ENCODE measurements at places on chromosomes 6 and 20.

- no peak for DNase-seq
Observed at GRCh38 chr6:15507221-15507620, 155.6 kb downstream of the DTNBP1 start.

GRCh38 chr6:23420659-23421350, 705.2 kb upstream of the NRSN1 start:
- no peak for DNase-seq

- no peak for DNase-seq
Observed at GRCh38 chr20:57280221-57280620, 13.8 kb upstream of the BMP7 start.

DNA sequence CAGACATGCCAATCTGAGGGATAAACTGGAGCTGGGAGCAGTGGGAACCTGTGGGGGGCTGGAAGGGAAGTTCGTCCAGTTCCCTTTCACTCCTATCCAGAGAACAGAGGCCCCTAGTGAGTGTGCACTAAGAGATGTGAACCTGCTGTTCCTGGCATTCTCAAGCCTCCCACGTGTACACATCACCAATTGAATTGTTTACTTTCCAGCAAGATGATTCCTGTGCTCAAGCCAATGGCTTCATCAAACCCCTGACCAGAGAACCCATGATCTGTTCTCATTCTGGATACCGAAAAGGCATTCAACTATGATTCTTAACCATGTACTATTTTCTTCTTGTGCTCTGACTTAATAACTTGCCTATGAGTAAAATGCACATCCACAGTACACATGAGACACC, 10.2 kb upstream of the SLC22A3 start:
- no peak for DNase-seq

DNA sequence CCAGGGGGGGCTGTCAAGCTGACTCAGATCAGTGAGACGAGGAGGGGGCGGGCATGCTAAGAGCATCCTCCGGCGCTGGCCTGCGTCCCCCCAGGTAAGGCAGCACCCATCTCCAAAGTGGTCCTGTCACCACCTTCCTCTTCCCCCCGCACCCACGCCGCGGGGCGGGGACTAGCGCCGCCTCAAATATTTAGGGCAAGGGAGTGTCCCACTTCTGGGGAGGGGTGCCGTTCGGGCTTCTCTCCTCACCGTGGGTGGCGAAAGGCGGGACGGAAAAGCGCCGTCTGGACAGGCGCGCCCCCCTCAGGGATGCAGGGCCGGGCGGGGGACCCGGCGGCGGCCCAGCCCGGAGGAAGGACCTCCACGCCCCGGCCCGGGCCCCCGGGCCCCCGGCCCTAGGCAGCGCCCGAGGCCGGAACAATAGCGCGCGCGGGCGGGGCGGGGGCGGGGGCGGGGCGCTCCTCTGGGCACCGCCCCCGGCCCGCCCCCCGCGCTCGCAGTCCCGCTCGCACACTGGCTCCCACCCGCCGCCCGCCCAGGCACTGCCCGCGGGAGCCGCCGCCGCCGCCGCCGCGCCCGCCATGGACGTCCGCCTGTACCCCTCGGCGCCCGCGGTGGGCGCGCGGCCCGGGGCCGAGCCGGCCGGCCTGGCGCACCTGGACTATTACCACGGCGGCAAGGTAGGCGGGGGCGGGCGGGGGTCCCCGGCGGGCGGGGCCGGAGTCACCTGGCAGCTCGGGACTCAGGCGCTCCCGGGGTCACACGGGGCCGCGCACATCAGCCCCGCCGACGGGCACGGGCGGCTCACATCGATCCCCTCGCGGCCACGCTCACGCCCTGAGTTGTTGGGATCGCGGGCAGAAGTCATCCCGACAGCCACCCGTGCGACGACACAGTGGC, at the start of gene TOX2:
Gene TOX2, plus strand, starts transcription at position 542 of the 900 bp plus-strand sequence. Its CDS starts 40 bp downstream, at position 582.
- peak; percentile 27 for DNase-seq

DNA sequence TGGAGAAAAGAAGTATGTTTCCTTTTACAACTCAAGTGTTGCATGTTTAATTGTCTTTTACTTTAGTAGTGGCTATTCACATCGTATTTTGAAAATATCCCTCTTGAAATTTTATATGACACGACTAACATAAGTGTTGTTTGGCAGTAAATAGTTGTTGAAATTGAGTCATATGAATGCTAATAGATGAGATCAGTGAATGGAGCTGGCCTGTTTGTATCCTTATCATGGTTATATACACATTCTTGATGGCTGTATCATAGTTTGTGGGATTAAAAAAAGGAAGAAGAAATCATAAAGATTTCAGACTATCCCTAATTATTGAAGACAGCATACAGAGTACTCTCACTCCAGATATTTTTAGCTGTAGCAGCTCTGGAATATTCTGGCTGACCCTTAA, 8.2 kb upstream of the RAE1 start:
- no peak for DNase-seq

DNA sequence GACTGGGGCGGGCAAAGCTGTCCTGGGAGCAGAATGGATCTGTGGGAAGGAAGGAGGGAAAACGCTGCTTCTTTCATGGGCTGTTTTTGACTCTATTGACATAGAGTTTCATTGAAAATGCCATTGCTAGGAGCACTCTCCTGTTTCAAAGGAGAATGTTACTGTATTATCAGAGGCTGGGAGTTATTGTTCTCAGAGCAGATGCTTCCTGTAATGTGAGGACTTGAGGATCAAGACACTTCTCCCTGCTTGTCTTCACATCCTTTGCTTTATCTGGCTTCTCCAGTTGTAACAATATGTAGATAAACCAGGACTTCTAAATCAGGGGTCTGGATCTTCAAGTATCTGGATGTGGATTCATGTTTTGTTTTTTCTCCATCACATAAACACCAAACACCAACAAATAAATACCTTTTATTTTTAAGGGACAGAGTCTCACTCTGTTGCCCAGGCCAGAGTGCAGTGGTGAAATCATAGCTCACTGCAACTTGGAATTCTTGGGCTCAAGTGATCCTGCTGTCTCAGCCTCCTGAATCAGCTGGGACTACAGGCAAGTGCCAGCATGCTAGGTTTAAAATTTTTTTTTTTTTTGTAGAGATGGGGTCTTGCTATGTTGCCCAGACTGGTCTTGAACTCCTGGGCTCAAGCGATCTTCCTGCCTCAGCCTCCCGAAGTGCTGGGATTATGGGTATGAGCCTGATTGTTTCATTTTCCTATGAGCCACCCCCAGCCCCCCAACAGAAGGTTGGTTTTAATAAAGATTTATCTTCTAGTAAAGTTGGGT, 3.9 kb downstream of the CD109 start:
- DNase-seq: no peak

GRCh38 chr6:151493804-151494234, at the start of gene CCDC170:
Gene CCDC170, plus strand, starts transcription at chr6:151494017. Its CDS starts 112 bp downstream, at chr6:151494129.
- DNase-seq: no peak

DNA sequence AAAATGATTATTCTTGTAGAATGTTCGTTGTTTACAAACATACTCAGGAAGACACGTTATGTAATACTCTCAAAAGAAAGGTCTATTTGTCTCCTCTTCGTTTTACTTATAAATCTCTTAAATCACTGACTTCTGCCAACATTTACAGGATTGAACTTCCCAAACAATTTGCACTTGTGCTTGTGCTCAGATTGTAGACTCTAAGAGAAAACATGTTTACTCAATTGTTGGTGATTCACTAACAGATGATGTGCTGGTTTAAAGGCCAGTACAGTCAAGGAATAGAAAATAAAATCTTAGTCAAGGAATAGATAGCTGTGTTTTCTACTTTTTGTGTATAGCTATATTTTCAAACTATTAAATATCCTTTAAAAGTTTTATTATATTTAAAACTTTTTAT, 172.8 kb downstream of the GJA1 start:
- no peak for DNase-seq

GRCh38 chr6:157224178-157224950, 99.0 kb downstream of the TMEM242 start:
- no peak for DNase-seq

GRCh38 chr20:22582386-22582963, 1.9 kb downstream of the FOXA2 start:
- DNase-seq: no peak

GRCh38 chr6:148395583-148396101, 53.0 kb downstream of the SASH1 start:
- no peak for DNase-seq

GRCh38 chr6:157461000-157461915, 80.3 kb downstream of the ZDHHC14 start:
- DNase-seq: no peak

- DNase-seq: no peak
Observed at GRCh38 chr20:60050193-60050947, 92.1 kb downstream of the CDH26 start.

DNA sequence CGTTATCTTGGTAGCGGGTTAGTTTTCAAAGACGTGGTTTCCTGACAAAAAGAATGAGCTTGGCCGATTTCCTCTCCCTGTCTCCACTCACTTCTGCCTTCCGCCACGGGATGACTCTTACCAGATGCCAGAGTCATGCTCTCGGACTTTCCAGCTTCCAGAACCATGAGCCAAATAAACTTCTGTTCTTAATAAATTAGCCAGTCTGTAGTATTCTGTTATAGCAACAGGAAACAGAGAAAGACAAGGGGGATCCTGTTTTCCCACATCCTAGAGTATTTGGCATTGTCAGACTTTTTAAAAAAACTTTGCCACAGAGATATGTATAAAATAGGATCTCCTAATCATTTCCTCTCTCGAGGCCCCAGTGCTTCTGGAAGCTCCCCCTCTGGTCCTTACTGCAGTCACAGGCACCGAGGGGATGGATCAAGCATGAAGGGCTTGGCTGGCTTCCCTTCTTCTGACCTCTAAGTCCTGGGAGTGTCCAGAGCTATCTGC, 84.9 kb upstream of the NAA20 start:
- DNase-seq: no peak

GRCh38 chr6:143222801-143223231, 162.1 kb downstream of the AIG1 start:
- DNase-seq: no peak

- no peak for DNase-seq
Observed at GRCh38 chr6:16278048-16278724, 39.8 kb downstream of the GMPR start.

- no peak for DNase-seq
Observed at GRCh38 chr6:75936682-75937081, 135.8 kb downstream of the IMPG1 start.

DNA sequence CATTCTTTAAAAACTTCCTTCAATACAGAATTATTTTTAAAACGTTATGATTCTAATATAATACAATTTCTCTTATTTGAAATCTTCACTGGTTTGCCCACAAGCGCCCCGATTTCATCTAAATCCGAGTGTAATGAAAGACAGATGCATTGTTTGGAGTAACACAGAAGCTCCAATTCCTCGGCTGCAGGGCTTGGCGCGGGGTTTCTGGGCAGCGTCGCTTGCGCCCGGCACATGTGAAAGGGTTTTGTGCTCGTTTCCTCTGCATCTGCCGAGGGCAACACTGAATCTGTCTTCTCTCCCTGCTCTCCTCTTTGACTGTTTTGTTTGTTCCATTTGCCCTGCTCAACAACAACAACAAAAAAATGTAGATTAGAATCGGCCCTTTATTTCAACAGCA, 248.6 kb upstream of the QKI start:
- DNase-seq: no peak

GRCh38 chr6:105991561-105992314, 94.4 kb upstream of the PRDM1 start:
- DNase-seq: no peak

GRCh38 chr20:50003253-50003656, 20.5 kb downstream of the SNAI1 start:
- DNase-seq: no peak

DNA sequence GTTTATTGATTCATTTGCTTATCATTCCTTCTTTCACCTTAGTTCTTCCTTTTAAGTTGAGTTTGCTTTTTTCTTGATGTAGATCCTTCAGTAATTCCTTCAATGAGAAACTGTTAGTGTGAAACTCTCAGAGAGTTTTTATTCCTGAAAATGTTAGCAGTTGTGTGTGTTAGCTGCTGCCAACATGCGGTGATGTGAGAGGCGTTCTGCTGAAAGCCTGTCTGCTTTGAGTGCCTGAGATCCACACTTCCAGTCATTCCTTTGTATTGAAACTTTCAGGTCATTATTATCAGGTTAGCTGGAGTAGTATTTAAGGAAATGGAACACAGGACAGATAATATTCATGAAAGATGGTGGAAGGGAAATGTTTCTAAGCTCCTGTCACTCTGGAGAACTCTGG, 70.0 kb upstream of the SUPT3H start:
- no peak for DNase-seq

DNA sequence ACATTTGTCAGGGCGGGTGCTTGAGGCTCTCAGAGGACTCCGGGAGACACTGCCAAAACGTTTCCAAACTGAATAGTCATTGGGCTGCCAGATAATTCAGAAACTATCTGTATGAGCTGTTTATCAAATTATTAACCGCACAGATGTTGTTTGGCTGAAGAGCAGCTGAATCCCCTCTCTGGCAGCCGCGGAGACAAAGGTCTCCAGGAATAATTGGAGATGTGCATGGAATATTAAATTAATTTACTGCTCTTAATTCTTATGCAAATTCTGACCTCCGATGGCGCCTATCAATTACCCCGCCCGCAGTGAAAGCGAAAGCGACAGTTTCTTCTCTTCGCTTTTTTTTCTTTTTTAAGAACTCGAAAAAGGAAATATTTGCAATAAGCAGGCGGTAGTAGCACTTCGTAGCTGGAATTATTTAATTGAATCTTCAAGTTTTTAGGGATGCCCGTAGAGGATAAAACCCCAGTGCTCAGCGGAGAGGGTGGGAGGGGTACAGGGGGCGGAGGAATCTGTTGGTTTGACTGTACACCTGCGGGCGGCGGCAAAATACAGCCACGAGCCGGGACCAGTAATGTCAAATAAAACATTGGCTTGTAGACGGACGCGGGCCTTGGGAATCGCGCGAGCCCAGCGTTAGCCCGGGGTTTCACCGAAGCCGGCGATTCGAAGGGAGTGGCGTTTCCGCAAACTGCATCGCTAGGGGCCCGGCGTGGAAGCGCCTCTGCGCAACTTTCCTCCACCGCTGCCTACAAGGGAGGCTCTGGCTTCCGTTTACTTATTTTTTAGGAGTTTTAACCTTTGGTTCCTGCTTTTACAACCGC, 6.2 kb downstream of the LINC00237 start:
- no peak for DNase-seq

DNA sequence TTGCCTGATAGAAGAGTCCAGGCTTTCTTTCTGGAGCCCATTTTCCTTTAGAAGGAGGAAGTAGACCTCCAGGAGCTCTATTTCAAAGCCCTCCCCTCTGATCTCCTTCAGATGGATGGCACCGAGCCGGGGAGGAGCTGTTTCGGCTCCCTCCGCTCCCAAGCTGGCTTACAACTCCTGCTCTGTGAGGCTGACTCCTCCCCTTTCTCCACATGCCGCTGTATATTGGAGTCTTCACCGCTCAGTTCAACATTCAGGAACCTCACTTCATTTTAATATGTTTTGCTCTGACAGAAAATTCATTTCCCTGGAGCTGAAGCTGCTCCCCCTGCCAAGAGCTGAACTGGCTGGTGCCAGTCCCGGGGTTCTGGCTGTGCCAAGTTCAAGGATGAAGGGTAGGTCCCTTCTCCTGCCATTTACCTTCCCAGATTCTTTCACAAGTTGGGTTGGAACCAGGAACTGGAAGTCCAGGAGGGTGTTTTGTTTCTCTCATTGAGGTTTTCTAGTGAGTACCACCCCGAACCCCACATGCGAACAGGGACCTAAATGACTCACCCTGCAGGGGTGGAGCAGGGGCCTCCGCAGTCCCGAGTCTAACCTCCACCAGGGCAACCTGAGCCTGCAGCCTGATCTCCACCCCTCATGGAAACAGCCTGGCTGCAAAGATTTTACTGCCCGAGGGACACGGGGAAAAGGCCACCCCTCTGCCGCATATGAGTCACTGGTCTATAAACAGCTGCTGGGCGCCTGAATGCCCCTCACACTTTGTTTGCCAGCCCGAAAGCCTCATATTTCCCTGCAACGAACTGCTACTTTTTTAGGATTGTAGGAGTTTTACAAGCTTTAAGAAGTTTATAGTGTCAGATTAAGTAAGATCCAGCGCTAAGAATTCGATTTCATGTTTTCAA, 68.6 kb upstream of the FOXA2 start:
- DNase-seq: no peak
